ENCODE measurements at places on chromosomes 16 and 17. TPM values are rescaled to one million over a fixed set of nuclear protein-coding genes. Genes with fewer than 3 reads are reported as not detected.

MT1G gene
- total RNA-seq, result 2.9 TPM

KRT17 gene
- 0.46 TPM for total RNA-seq

TBX21 gene
- not detected for total RNA-seq

CCDC200 gene
- total RNA-seq, result not detected

ATP1B2 gene
- total RNA-seq, result 2.1 TPM

KLHL10 gene
- not detected for total RNA-seq

SLC2A4 gene
- 2.0 TPM for total RNA-seq

FAM171A2 gene
- total RNA-seq, result 42.5 TPM

SYCE1L gene
- 27.2 TPM for total RNA-seq

PMP22 gene
- 0.93 TPM for total RNA-seq

TCAP gene
- total RNA-seq, result 2.7 TPM

CEP295NL gene
- 2.3 TPM for total RNA-seq

DHRS7C gene
- not detected for total RNA-seq

NUP85 gene
- 86.9 TPM for total RNA-seq

EEF2K gene
- total RNA-seq, result 15.4 TPM

KCNG4 gene
- total RNA-seq, result not detected

KRT20 gene
- not detected for total RNA-seq

MEIOB gene
- not detected for total RNA-seq

NKD1 gene
- total RNA-seq, result 2.8 TPM

NPTX1 gene
- not detected for total RNA-seq

TMEM208 gene
- total RNA-seq, result 36.3 TPM

CYGB gene
- total RNA-seq, result 1.0 TPM

CBFA2T3 gene
- 12.9 TPM for total RNA-seq

METTL23 gene
- 28.2 TPM for total RNA-seq

HSD17B1 gene
- total RNA-seq, result 1.4 TPM

AIPL1 gene
- not detected for total RNA-seq

ESRP2 gene
- 88.6 TPM for total RNA-seq

PNMT gene
- 2.5 TPM for total RNA-seq

MYO15B gene
- total RNA-seq, result 337 TPM

NUFIP2 gene
- 50.8 TPM for total RNA-seq

MVD gene
- total RNA-seq, result 78.5 TPM

CCL4 gene
- not detected for total RNA-seq

EIF5A gene
- 338 TPM for total RNA-seq

ARMC5 gene
- total RNA-seq, result 14.6 TPM

FTO gene
- 78.7 TPM for total RNA-seq
